ENCODE measurements at places on chromosomes 1 and 21.

DNA sequence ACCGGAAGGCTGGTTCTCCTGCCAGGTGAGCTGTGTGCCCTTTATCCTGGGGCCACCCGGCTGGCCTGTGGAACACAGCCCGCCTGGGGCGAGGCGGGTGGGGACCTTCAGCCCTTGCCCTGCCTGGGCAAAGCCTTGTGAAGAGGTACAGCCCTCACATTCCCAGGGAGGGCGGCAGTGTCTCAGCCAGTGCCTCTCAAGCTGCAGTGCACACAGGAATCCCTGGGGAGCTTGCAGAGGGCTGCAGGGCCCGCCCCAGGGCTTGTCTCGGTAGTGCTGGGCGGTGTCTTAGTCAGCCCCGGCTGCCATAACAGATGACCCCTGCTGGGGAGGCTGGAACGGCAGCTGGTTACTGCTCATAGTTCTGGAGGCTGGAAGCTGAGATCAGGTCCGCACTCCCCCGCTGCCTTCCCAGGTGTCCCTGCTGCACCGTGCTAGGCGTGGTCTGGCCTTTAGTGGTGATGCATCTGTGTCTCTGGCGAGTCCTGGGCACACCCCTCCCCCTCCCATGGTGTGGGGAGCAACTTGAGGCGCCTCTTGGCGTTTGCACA lies 12.6 kb downstream of the DFFB start:
- DNase-seq, result no peak

DNA sequence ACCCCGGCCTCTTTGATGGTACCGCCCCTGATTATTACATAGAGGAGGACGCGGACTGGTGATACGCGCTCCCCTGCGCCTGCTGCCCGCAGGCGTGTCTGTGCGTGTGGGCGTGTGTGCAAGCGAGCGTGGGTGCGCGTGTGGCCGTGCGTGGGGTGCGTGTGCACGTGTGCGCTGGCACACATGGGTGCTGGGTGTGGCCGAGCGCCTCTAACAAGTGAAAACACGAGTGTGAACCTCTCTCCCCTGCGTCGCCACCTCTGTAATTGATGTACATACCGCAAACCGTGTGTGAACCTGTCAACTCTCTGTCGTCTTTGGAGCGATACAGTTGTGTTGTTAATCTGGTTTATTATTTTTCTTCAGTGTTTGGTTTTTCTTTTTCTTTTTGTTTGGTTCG lies 87.8 kb upstream of the TMEM51 start:
- DNase-seq, result no peak

GRCh38 chr21:31795992-31796391 lies 64.1 kb upstream of the SCAF4 start:
- no peak for DNase-seq

- DNase-seq, result peak; percentile 4
These were observed 194.6 kb upstream of the SAMSN1 start for GRCh38 chr21:14740692-14741091.

GRCh38 chr1:197521118-197521739 lies 253.2 kb downstream of the CRB1 start:
- peak; percentile 54 for DNase-seq

- DNase-seq, result no peak
These were observed 25.2 kb downstream of the EXOC8 start for GRCh38 chr1:231312432-231312788.

DNA sequence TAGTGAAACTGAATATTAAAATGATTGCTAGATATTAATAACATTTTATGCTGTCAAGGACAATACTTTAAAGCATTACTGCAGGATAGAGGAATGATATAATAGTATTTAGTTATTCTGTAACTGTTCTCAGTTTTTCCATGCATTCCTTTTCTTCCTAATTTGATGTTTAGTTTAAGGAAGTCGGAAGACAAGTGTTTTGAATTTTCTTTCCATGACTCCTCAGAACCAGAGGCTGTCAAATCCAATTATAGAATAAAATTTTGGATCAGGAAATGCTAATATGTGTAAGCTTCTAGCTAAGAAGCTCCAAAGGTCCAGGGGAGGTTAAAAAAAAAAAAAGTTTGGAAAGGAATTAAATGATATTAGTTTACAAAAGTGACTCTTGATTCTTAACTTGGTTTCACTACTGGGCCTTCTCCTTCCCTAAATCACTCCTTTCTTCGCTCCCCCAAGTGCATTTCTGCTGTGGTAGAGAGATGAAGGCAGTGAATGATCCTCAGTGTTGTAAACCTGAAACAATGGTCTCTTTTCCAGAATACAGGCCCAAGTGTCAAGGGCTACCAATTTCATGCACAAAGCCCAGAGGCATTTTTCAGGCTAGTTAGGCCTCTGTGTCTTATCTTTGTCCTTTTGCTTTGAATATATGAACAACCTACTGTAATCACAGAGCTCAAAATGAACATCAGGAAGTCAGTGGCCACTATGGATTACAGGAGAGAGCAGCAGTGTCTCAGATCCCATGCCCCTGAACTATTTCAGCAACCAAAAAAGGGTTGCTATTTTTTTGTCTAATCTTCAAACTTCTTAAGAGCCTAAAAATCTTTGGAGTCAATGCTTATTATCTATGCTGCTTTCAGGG lies 6.2 kb downstream of the ADSS2 start:
- DNase-seq, result peak; percentile 65

DNA sequence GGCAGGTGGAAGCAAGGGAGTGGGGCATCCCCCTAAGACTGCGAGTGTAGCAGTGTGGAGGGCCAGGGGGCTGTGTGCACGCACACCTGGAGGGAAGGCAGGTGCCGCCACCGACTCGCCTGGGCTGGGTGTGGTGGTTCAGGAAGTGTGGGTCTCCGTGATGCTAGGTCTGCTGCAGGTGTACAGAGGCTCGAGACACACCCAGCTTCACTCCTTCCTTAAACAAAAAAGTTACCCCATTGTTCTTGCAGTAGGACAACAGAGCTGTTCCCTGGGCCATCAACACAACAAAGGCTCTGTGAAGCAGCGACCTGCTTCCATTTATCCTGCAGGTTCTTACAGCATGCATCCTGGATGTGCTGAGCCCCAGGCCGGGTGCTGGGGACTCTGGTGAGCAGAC lies 100.4 kb upstream of the TMEM51 start:
- DNase-seq, result no peak

DNA sequence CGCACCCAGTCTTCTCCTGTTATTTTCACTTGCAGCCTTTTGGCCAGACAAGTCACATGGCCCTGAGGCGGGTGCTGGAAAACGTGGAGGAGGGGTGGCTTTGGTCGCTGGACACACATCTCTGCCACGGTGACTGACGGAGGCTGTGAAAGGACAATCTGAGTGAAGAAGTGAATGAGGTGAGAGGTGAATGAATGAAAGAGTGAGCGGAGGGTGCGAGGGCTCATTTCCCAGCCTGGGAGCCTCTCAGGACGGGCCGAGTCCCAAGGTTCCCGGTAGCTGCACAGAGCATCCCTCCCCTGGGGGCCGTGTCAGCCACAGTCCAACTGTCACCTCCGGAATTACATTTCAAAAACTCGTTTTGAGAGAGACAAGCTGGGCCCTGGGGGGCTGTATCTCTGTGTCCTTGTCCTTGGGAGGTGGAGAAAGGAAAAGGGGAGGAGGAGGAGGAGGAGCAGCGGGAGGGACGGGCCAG lies 89.6 kb downstream of the UBIAD1 start:
- DNase-seq, result no peak

DNA sequence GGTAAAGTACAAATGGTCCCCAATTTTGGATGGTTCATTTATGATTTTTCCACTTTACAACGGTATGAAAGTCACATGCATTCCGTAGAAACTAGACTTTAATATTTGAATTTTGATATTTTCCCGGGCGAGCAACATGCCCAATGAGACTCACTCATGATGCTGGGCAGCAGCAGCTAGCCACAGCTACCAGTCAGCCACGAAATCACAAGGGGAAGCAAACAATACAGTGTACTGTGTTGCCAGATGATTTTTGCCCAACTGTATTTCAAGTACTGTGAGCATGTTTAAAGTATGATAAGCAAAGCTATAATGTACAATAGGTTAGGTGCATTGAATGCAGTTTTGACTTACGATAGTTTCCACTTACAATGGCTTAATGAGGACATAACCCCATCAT lies 266.8 kb downstream of the VAV3 start:
- no peak for DNase-seq

- no peak for DNase-seq
These were observed 3.0 kb upstream of the TNFRSF4 start for GRCh38 chr1:1216770-1217620.

- DNase-seq, result no peak
These were observed 318.0 kb downstream of the BRINP2 start for GRCh38 chr1:177488722-177489121.

GRCh38 chr1:42914092-42914627 lies 44.5 kb downstream of the SLC2A1 start:
- no peak for DNase-seq

DNA sequence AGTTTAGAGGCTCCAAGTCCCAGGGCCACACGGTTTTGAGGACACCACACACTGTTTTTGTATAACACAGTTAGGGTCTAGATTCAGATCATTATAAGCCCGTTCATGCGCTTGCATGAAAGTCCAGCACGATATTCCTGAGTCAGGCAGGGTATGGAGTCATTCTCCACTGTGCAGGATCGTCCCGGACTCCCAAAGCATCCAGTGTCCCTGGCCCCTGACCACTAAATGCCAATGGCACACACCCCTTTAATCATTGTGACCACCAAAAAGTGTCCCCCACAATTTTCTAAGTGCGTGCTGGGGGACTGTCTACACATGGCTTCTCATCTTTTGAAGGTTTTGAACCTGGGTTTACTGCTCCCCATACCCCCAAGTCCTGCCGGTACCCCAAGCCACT lies 27.1 kb upstream of the PTPRF start:
- no peak for DNase-seq

- no peak for DNase-seq
These were observed 12.2 kb downstream of the METTL13 start for GRCh38 chr1:171793636-171794035.

- DNase-seq, result no peak
These were observed 85.1 kb upstream of the RHOU start for GRCh38 chr1:228650141-228650540.

GRCh38 chr1:203091761-203092330 lies 6.0 kb upstream of the MYOG start:
- no peak for DNase-seq

GRCh38 chr1:46768445-46768844 lies 30.4 kb upstream of the CYP4B1 start:
- no peak for DNase-seq

GRCh38 chr1:53145942-53146708 lies 3.7 kb upstream of the SLC1A7 start:
- peak; percentile 100 for DNase-seq

- DNase-seq, result peak; percentile 32
These were observed 77.3 kb upstream of the AKT3 start for GRCh38 chr1:243927381-243927780.

GRCh38 chr21:44858291-44858690 lies 15.2 kb downstream of the PTTG1IP start:
- no peak for DNase-seq

DNA sequence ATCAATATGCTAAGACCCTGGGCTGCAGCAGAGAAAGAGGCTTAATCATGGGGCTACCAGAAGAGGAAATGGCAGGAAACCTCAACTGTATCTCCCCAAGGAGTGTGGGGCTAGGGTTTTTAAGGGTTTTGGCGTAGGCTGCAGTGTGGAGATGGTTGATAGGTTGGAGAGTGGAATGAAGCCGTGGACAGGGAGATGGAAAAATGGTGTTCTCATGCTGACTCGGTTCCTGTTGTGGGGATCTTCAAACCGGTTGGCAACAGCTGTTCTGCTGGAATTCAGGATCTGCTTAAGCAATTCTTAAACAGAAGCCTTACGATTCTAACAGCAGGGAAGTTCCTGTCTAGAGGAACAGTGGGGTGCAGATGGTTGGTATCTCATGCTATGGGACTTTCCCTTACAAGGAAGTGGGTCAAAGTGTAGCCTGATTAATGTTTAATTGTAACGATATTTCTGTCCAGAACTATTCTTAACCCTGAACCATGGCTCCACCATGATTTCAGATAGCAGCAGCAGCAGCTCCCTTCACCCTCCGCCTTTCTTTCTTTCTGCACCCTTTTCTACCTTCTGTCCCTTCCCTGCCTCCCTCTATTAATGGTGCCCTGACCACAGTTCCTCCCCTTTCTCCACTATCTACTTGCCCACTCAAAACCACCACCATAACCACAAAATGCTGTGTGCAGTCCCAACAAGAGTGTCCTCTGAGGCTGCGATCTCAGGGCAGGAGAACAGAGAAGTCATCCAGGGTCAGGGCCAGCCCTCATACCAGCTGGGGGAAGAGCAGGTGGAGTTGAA lies 30.8 kb downstream of the RSPH1 start:
- DNase-seq, result no peak

- DNase-seq, result no peak
These were observed 45.9 kb upstream of the DIP2A start for GRCh38 chr21:46412521-46413364.

Data from EL (cell line).